ENCODE measurements at places on chromosomes 1 and 21. TPM values are rescaled to one million over a fixed set of nuclear protein-coding genes. Genes with fewer than 3 reads are reported as not detected.

GRCh38 chr21:14741256-14741655 lies 195.1 kb upstream of the SAMSN1 start:
- DNase-seq, result no peak

The CD244 gene
- polyA plus RNA-seq, result 0.16 TPM

The MYOC gene
- polyA plus RNA-seq, result 4.5 TPM

DNA sequence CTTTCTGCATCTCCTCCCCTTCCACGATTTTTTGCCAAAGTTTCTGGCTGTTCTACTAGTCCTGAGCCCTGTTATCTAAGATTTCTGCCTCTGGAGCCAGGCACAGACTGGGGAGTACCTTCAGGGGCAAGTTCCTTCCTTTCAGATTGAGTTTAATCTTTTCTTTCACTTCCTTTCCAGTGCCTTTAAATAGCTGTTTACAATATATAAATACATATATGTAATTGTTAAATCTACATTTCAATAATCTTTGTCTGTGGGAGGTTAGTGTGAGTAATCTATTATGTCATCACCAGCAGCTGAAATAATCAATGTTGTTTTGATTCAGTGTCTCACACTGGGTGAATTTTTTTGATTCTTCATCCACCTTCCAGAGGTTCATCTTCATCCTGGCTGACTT lies 31.8 kb downstream of the DIPK1A start:
- DNase-seq, result no peak

- DNase-seq, result no peak
Measured at GRCh38 chr1:23169727-23170335, 1.2 kb upstream of the LUZP1 start.

- DNase-seq, result no peak
Measured at GRCh38 chr1:112285316-112285715, 110.7 kb upstream of the CTTNBP2NL start.

The SLC16A4 gene
- 9.9 TPM for polyA plus RNA-seq

- DNase-seq, result no peak
Measured at GRCh38 chr1:208782186-208782585, 538.0 kb upstream of the PLXNA2 start.

The KLHDC8A gene
- polyA plus RNA-seq, result 0.15 TPM

DNA sequence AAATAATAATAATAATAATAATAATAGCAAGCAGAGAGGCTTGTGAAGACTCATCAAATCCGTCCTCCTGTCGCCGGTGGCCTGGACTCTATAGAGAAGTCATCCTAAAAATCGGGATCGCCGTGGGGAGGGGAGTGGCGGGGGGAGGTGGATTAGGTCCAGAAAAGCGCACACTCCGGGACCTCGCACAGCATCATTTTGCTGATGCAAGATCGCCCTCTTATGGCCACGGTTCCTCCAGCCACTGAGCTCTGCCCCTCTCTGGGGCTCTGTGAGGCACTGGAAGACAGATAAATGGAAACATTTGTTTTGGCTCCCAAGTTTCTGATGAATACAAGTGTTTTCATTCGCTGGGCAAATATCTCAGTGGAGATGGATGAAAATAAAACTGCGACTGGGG lies 612.0 kb downstream of the MATN1 start:
- no peak for DNase-seq

GRCh38 chr1:31891280-31891679 lies 46.9 kb downstream of the PTP4A2 start:
- no peak for DNase-seq

The KIF2C gene
- 9.8 TPM for polyA plus RNA-seq
